ENCODE measurements at places on chromosomes 1 and 21.

DNA sequence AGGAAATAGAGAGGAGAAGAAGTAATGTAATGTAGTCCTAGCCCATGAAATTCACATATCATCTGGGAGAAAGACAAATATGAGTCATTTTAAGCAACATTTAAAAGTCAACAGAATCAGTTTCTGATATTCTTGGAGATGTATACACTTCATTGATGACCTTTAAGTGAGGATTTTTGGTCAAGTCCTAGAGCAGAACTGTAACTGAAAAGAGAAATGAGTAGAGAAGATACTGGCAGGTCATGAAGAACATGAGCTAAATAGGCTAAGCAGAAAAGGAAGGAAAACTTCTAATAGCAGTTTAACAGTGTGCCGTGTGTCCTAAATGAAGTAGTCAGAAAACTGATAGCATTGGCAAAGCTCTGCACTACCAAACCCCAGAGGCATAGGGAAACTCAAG is 4.6 kb downstream of the ZFP69B start:
- DNase-seq: no peak

DNA sequence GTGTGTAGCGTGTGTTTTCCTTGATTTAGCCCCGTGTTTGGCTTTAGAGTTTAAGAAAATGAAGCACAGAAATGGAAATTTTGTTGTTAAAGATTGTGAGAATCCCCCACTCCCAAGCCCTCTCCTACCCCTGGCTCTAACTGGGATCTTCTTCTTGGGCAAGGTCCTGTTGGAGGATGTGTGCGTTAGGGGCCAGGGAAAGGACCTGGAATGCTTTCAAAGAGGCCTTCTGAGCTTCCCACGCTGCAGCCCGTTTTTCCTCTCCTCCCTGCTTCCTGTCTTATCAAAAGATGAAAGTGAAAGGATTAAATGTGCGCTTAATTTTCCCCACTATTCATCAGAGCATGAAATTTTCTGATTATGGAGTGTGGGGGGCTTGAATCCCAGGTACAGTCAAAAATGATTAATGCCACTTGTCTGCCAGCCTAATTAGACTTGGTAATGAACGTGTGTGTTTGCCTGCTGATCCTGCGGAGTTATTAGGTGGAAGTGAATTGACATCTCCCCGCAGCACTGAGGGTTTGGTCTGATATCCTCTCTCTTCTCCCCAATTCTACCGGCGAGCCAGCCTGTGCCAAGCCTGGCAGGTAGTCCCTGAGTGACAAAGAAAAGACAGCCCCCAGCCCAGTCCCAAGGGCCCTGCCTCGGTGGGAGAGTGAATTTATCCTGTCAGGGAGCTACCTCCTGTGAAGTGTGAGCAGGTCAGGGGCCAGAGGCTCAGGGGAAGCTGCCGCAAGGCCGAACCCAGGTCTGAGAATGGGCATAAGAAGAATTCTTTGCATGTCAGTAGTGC is 4.9 kb downstream of the RASSF5 start:
- no peak for DNase-seq

- no peak for DNase-seq
These were observed 37.3 kb upstream of the HSD3B1 start for GRCh38 chr1:119469741-119470140.

GRCh38 chr1:153532769-153533599 is 2.8 kb downstream of the S100A6 start:
- no peak for DNase-seq

DNA sequence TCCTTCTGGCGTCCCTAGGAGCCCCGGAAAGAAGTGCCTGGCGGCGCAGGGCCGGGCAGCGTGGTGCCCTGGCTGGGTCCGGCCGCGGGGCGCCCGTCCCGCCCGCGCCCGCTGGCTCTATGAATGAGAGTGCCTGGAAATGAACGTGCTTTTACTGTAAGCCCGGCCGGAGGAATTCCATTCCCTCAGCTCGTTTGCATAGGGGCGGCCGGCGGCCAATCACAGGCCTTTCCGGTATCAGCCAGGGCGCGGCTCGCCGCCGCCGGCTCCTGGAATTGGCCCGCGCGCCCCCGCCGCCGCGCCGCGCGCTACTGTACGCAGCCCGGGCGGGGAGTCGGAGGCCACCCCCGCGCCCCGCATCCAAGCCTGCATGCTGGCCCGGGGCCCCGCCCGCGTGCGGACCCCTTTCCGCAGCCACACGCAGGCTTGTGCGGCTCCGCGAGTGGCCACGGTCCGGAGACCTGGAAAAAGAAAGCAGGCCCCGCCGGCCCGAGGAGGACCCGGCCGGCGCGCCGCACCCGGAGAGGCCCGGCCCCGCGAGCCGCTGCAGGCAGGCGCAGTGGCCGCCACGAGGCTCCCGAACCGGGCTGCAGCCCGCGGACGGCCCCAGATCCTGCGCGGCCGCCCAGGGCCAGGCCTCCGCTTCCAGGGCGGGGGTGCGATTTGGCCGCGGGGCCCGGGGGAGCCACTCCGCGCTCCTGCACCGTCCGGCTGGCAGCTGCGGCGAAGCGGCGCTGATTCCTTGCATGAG is 160.4 kb downstream of the RUNX1 start:
- DNase-seq: peak; percentile 61

- peak; percentile 42 for DNase-seq
These were observed 100.1 kb upstream of the SLC2A1 start for GRCh38 chr1:43058545-43059360.

DNA sequence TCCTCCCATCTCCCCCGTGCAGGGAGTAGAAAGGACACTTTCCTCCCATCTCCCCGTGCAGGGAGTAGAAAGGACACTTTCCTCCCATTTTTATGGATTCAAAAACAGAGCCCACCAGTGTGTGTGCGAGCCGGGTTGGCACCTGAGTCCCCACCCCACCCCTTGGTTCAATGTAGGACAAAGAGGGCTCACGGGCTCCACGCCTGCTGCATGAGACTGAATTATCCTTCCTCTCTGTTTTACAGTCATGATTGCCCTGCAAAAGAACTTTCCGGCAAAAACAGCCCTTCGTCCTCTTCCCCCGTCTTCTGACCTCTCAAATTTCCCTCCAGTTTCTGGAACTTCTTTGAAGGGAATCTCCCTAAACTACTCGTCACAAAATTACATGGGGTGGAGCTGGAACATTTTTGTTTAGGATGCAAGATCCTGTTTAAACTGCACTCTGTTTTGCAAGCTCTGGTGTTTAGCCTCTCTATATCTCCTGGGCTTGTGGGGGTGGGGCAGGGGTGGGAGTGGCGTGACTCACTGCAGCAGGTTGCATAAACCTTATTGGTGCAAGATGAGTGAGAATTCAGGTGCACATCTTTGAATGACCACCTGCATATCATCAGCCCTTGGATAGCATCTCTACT is 99.8 kb downstream of the PSMG1 start:
- DNase-seq: no peak

GRCh38 chr1:230753191-230753585 is 6.0 kb downstream of the CAPN9 start:
- DNase-seq: no peak

GRCh38 chr21:43262427-43262826 is 93.6 kb downstream of the CRYAA start:
- DNase-seq: no peak

GRCh38 chr21:45064091-45064490 is 10.3 kb upstream of the ADARB1 start:
- no peak for DNase-seq

DNA sequence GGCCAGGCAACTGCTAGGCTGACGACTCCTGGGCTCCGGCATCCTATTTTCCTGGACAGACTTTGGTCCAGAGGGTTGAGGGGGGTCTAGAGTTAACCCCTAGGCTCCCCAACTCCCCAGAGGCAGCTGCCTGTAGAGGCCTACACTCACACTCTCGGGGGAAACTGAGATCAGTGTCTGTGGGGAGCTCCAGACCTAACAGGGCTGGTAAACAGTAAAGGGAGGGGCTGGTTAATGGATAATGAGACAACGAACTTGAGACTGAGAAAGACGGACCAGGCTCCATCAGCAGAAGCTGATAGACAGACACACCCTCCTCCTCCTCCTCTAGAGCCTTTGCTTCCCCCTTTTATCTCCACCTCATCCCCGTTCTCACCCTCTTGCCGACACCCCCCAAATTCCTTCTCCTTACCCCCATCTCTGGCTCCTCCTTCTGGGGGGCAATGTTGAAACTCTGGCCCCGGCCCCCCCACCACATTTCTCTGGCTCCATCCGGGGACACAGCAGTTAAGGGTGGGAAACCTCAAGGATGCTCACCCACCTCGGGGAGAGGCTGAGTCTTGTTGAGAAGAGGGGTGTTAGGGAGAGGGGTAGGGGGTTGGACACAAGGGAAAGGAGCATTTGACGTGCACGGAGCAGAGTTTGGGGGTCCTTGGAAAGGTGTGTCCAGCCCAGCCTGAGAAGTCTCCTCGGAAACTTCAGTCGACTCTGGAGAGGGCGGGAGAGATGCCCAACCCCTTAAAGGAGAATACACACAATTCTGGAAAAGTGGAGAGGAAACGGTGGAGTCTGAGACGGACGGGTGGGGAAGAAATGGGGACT is at the start of gene MTMR11:
Gene MTMR11 (minus strand): TSS at position 710 of the 822 bp plus-strand sequence. CDS start 232 bp downstream, at position 478.
- DNase-seq: no peak

DNA sequence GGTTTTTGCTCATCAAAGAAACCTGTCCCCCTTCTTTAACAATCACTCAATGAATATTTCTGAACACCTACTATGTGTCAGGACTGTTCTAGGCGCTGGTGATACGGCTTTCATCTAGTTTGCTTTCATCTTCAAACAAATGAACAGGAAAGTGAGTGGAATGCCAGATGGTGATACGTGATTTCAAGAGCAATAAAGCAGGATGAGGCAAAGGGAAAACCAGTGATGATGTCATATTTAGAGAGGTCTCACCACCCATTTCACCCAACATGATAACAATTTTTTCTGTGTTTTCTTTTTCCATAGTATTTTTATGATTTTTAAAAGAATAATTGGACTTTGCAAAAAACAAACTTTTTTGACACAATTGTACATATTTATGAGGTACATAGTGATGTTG is 11.3 kb upstream of the SLC6A17 start:
- no peak for DNase-seq

GRCh38 chr1:51282605-51283004 is 46.5 kb downstream of the RNF11 start:
- DNase-seq: no peak

- DNase-seq: no peak
These were observed 68.3 kb upstream of the NFIA start for GRCh38 chr1:61013946-61014667.

- DNase-seq: no peak
These were observed 28.1 kb downstream of the ADARB1 start for GRCh38 chr21:45102391-45102932.

DNA sequence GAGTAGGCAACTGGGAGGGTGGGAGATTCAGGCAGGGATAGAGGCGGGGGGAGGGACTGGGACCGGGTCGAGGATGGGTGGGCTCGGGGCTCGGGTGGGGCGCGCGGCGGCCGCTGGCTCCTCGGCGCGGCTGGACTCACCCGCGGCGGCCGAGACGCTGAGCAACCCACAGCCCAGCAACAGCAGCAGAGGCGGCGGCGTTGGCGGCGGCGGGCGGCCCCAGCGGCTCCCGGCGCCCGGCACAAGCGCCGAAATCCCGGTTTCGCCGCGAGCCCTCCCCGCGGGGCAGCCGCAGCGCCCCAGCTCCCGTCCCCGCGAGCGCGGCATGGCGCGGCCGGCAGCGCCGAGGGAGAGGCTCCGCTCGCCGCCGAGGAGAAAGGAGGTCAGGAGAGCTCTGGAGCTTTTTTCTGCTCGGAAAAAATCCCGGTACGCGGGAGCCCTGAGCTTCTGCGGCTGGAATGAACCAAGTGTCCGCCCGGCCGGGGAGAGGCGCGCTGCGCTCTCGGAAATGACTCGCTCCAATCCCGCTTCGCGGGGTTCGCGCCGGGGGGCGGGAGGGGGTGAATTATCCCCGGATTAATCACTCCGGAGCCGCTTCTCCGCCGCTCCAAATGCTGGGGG is at the start of gene CSMD2:
Gene CSMD2 (minus strand): TSS at position 460 of the 621 bp plus-strand sequence. CDS start 133 bp downstream, at position 327.
- DNase-seq: no peak

DNA sequence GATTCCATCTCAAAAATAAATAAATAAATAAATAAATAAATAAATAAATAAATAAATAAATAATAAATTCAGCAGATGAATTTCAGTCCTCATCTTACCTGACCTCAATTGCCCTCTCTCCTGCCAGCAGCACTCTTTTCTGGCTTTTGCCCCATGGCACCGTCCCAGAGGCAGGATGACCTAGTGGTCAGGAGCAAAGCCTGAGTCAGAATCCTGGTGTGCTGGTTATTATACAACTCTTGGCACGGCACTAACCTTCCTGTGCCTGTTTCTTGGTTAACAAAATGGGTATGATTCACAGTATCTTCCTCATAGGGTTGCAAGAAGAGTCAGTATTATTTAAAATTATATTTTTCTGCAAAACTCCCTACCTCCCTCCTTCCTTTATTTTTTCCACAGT is 43.0 kb downstream of the NKAIN1 start:
- no peak for DNase-seq

DNA sequence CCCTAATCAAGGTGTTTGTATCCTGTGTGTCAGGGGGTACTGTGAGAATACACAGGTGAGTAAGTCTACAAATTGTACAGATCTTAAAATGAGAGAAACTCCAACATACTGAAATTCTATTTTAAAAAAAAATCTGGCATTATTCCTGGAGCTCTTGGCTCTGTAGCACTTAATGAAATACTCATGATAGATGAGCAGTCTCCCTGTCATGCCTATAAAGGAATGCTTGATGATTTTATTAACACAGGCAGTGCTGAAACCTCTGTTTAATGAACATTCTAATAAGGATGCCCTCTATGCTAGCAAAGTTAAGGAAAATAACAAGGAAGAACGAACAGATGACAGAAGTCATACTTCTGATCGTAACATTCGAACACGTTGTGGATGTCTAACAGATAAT is 233.9 kb upstream of the NEGR1 start:
- DNase-seq: no peak

GRCh38 chr1:235974616-235975015 is 90.3 kb downstream of the NID1 start:
- no peak for DNase-seq

DNA sequence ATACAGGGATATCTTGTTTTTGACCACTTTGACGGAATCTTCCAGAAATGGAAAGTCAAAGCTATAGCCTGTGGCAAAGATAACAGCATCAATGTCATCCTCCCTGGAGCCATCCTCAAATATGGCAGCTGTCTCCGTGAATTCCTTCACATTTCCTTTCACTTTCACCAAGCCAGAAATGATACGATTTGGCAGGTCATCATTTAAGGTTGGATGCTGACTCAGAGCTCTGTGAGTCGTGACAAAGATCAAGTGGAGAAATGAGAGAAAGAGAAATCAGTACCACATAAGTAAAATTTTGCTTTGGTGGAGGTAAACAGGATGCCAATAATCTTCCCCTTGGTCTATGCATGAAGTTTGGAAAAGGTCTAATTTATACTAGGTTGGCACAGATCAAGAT is 23.9 kb downstream of the FMO5 start:
- DNase-seq: no peak

GRCh38 chr1:177984136-177984525 is 14.3 kb upstream of the SEC16B start:
- DNase-seq: no peak

- no peak for DNase-seq
These were observed 9.3 kb upstream of the CACYBP start for GRCh38 chr1:174990382-174990999.

- no peak for DNase-seq
These were observed 14.5 kb upstream of the CDC42 start for GRCh38 chr1:22038036-22038435.

- no peak for DNase-seq
These were observed 4.1 kb downstream of the MRPL9 start for GRCh38 chr1:151759241-151759640.

Measured in stimulated activated CD4-positive, alpha-beta T cell treated with anti-CD3 and anti-CD28 coated beads, Interleukin-1b, Interleukin-23, amount 100 ng/mL, for 24 hours (primary cell).